ENCODE measurements at places on chromosomes 1 and 21.

DNA sequence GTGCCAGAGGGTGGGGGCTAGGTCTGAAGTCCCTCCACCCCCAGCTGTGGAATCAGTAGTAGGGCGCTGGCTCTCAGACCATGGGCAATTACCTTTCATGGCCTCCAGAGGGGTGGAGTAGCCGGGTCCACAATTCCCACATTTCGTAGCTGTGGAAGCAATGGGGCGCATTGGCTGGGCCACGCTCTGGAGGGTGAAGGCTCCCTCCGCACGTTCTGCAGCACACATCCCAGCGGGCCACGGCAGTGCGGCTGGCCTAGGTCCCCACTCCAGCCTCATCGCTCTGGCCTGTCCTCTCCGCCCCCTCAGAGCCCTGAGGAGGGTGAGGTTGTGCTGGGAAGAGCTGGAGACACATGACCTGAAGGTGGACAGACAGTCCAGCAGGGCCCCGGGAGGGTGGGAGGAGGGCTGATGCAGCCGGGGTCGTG lies 2.9 kb downstream of the SELENBP1 start:
- DNase-seq, result no peak

DNA sequence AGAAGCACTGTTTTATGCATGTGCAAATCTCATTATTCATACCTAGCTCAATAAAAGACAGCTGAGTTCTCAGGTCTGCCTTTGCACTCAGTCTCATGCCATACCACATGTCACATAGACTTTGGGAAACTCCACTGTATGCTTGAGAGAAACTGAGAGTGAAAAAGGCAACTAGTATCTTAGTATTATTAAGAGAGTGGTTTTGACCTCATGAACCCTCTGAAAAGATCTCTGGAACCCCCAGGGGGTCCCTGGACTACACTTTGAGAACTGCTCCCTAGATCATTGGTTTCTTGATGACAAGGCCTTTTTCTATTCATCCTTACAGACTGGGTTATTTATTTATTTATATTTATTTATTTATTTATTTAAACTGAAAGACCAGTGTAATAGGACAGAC lies 3.7 kb upstream of the RHEX start:
- DNase-seq, result no peak

- DNase-seq, result no peak
Measured at GRCh38 chr1:1622010-1622787, 6.9 kb downstream of the MIB2 start.

- no peak for DNase-seq
Measured at GRCh38 chr1:96498744-96499340, 222.7 kb upstream of the PTBP2 start.

DNA sequence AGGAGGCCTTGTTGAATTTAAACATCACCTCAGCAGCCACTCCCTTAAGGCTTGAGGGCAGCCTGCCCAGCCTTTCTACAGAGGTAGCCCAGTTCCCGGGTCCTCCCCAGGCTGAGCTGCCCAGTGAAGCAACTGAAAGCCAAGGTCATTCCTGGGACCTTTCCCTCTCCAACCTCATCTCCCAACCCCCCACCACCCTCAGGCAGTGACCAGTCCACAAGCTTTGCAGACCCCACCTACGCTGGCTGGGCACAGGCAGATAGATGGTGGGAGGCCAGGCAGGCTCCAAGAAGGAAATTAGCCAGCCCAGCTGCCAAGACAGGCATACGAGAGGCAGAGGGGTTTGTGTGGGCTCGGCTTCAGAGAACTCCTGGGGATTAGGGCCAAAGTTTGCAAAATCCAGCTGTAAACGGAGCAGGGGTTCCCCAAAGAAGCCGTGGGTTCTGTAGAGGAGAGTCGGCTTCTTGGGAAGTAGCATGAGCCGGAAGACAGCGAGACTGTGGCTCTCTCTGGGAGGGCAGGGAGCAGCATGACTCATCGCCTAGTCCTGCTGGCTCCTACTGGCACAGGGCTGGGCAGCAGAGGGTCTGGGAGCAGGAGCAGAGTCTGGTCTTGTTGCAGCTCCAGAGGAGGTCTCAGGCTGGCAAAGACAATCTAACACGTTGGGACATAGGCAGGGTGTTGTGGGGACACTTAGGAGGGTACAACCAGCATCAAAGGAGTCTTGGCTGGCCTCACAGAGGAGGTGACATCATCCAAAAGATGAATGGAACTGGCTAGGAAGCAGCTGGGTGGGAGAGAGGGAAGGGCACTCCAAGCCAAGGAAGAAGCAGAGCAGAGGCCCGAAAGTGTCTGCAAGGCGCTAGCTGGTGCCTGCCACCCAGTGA lies 2.8 kb upstream of the ZC3H12A start:
- DNase-seq, result peak; percentile 28

- DNase-seq, result no peak
Measured at GRCh38 chr1:221919341-221919740, 177.5 kb upstream of the DUSP10 start.

DNA sequence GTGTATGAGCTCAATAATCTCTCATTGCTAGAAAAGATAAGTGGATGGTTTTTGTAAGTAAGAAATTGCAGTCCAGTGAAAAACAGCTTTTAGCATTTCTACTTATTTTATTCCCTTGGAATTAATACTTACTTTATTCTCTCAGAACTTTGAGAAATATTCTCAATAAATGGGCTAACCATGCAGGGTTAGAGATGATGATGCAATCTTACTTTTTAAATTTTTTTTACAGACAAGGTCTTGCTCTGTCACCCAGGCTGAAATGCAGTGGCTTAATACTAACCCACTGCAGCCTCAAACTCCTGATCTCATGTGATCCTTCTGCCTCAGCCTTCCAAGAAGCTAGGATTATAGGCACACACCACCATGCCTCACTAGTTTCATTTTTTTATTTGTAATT lies 440.8 kb upstream of the ZP4 start:
- no peak for DNase-seq

Data from neural progenitor cell (in vitro differentiated cells).